Bone marrow (tissue), 2 donors: ENCODE measurements at places on chromosomes 7 and 10.

DNA sequence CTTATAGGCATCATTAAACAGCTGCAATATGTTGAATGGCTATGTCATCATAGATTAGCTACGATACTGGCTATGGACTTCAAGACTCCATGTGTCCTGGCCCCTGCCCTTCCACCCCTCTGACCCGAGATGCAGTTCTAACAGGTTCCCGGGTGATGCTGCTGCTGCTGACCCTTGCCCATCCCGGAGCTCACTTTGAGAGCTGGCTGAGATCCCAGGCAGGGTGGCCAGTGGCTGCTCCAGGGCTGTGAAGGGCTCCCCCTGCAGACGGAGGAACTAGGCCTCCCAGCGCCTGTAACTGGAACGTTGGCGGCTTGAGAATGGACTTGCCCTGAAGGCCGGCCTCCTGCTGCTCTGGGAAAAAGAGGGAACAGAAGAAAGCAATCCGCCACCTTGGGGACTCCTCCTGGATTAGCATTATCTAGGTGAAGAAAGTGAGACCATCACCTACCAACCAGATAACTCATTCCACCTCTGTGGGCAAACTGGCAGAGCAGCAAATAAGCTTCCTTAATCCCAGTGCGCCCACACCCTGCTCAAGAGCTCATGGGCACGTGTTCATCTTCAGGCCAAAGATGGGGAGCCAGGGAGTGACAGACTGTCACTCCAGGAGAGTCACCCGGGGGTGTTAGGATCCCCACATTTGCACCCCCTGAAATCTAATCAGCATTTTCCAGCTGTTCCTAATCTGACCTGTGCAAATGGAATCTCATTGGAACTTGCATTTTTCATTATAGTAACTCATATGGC, 56.8 kb downstream of the PARP12 start:
- DNase-seq = no peak

DNA sequence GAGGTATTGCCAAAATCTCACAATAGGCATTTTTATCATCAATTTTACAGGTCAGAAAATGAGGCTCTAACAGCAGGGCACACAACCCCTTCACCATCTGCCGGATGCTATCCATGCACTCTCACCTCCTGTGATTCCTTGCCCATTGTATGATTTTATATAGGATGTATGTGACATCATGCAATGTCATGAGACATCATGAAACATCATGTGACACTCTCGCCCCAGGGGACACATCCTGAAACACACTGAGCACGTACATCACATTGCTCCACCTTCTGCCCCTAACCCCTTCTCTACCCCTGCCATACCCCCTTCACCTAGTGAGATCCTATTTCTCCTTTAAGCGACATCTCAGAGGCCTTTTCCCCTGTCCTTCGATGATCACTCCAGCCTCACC, 189.4 kb downstream of the FRMD4A start:
- DNase-seq = no peak

GRCh38 chr10:73408978-73409521, 4.8 kb downstream of the ANXA7 start:
- DNase-seq = no peak

GRCh38 chr7:136150311-136150710, 173.2 kb upstream of the MTPN start:
- no peak for DNase-seq

DNA sequence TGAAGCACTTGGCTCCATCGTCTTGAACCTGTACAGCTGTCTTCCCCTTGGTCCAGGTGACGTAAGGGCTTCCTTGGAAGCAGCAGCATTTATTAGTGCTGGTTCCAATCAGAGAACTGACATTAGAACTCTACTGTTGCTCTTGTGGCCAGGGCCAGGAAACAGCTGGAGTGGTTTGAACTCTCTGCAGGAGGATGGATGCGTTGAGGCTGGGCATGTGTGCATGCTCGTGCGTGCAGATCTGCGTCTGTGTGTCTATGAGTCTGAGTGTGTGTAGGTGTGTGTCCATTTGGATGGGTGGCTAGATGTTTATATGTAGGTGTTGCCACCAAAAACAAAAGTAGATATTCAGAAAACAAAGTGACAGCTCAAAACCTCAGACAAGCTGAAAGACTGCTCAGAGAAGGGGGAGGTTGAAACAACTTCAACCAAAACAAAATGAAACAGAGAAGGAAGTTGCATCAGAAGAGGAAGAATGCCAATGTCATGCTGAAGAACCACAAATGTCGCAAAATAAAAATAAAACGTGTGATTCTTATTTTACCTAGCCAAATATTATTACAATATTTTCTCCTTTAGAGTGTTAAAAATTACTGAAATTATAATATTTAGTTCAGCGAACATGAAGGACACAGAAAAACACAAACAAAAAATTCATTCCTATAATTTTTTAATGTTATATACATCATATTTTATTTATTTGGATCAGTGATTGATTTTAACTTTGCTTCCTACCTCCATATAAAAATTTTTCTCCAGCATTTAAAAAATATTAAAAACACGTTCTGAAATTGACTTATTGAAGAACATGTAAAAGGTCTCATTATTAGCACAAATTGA, 96.1 kb upstream of the MKLN1 start:
- no peak for DNase-seq
